ENCODE measurements at places on chromosomes 2 and 18.
A peak's percentile ranks its signal among the peaks of the same experiment; 100 is the strongest.

DNA sequence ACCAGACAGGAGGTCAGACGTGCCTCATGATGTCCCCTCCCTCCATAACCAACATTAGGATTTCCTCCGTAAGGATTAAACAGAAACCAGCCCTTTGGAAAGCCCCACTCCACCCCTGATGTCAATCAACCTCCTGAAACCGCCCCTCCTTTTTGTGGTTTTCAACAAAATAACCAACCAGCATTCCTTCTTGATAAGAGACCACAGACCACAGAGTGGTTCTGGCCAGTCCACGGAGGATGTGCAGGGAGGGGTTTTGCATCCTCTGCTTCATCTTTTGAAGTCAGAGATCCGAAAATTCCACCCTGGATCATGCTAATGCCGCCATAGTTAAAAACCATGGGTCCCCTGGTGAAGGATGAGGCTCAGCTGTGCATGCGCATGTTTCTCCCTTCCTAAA is 180.0 kb upstream of the CCDC150 start:
- DNase-seq = no peak

DNA sequence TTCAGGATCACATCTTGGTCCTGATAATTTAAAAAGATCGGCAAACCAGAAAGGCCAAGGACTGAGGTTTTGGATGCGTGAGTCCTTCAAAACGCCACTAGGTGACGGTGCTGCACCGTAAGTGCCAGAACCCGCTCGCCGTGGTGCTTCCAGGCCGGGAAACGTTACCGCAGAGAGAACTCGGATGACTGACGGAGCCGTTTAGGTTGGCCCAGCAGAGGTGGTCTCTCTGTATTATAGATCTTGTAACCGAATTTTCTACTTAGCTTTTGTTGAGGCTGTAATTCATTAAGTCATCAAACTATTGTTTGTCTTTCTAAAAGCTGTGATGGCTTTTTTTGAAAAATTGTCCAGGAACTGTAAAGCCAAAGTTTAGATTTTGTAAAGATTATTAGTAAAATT is 39.8 kb upstream of the ADCYAP1 start:
- DNase-seq = peak; percentile 80

GRCh38 chr2:214874694-214875093 is 65.2 kb upstream of the BARD1 start:
- DNase-seq = no peak

DNA sequence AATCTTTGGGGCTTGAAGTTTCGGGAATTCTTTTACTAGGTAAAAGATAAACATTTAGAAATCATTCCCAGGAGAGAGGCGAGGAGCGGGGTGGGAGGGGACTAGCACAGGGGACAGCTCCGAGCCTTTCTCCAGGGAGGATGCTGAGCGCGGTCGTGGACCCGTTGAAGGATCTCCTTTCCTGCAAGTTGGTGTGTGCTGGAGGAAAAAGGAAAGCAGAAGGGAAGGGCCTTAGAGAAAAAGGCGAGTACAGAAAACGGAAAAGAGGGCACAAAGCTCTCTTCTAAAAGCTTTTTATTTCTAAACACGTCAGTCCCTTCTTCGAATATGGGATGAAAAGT is 640 bp downstream of the SLC39A6 start:
- peak; percentile 44 for DNase-seq

- DNase-seq = no peak
Observed at GRCh38 chr2:220585241-220585640, 957.8 kb downstream of the SLC4A3 start.

DNA sequence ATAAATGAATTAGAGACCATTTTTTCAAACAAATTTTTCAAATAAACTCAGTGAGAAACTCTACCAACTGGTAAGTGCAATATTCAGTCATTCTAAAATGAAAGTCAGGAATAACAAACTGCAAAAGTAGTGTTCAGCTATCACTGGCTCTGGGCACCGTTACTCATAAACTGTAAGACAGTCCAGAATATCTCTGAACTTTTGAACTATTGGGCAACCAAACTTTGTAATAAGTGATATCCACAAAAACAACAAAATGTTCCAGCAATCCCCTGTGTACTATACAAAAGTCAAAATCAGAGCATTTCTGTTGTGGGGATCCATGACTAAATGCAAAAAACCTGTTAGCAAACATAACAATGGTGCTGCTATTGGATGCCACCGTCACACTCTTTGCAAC is 56.3 kb downstream of the SLC25A12 start:
- no peak for DNase-seq

DNA sequence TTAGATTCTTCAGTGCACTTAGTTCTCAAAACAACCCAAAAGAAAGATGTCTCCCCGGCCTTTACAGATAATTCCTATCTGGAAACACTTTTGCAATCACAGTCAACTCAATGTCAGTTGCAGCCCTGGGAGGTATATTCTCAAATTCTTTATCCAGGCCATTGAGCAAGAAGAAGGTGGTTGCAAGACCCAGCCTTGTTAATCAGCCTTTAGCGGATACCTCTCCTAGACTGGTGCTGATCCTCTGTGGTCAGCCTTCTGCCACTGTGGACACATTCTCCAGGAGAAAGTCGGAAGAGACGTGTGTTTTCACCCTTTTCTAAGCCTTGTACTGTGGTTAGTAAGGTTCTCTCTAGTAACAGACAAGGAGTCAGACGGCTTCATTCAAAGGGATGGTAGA is 7.8 kb upstream of the FZD7 start:
- DNase-seq = no peak

DNA sequence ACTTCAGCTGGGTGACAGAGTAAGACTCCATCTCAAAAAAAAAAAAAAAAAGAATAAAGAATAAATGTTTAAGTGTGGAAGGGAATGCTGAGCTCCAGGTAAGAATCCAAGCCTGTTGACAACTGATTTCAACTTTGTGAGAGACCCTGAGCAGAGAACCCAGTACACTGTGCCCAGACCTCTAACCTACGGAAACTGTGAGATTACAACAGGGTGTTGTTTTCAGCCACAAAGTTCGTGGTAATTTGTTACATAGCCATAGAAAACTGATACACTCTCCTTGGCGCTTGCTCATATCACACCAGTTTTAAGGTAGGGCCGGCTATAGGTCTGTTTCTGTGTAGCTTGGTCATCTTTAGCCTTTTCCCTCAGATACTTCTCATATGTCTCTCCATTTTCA is 98.4 kb upstream of the PAPOLG start:
- DNase-seq = no peak

- DNase-seq = no peak
Observed at GRCh38 chr2:100235098-100235497, 87.2 kb downstream of the LONRF2 start.

DNA sequence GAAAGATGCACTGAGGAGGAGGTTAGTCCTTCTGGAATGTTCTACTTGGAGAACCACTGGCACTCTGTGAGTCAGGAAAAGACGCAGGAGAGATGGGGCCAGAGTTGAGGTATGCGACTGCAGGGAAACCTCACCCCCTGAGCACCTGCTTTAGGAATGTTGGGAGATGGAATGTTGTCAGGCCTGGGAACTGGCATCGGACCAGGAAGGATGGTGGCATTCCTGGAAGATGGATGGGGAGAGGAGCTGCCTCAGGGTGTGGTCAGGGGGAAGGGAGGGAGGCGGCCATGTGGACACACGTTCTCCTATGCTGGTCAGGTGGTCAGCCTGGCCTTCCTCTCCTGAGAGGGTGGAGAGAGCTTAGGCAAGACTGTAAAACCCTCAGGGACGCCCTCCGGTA is 146.3 kb downstream of the CELF4 start:
- peak; percentile 9 for DNase-seq

DNA sequence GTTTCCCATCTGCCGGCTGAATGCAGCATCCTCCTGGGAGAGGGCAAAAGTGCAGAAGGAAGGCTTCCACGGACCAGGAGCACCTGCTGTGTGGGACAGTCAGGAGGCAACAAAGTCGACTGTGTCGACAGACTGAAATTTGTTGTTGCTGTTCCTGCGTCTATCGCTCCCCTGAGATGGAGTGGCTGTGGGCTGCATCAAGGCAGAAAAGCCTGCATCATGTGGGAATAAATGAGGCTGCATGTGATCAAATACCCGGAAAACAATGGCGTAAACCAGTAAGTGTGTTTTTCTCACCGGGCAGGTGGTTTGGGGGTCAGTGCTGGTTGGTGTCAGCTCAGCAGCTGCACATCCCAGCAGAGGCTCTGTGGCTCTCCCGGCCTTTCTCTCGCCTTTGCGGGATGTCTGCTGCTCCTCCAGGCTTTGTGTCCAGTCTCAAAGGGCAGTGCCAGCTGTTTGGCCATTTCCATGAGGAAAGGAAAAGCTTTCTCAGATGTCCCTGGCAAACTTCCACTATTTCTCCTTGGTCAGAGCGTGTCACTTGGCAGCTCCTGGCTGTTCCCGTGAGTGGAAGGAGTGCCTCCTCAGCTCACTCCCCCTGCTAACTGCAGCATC is 262.4 kb downstream of the NDUFA10 start:
- no peak for DNase-seq

DNA sequence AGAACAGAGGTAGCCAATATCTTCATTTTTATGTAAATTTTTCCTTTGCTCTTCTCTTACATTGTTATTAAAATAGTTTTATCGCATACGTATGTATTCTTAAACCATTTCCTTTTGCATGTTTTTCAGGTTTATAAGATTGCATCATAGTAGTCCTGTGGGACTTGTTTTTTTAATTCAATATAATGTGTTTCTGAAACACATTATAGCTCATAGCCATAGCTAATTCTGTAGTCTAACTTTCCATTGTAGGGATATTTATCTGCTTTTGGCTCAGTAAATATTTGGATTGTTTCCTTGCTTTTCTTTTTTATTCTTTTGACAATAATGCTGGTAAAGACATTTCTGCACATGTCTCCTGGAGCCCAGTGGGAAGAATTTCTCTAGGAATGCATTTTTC is 484.3 kb downstream of the PTPRM start:
- DNase-seq = peak; percentile 33

DNA sequence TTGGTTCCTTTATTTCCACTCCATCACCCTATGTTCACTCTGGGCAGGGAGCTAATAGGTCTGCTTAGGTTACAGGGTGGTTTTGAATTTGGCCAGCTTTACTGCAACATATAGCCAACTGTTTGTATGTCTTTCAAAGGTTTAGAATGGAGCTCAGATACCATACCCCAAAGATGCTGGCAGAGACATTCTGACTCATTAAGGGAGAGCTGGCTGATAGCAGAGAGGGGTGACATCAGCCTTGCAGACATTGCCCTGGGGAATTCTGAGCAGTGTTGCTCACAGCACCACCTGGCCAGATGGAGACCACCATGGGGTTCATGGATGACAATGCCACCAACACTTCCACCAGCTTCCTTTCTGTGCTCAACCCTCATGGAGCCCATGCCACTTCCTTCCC is 2.1 kb downstream of the PROKR1 start:
- peak; percentile 30 for DNase-seq

GRCh38 chr2:149355716-149356422 is 25.5 kb downstream of the LYPD6 start:
- DNase-seq = peak; percentile 7

GRCh38 chr2:219460424-219460926 is 25.8 kb downstream of the SPEG start:
- no peak for DNase-seq

GRCh38 chr2:146461068-146461467 is 1383.8 kb upstream of the ACVR2A start:
- DNase-seq = no peak

GRCh38 chr2:224173933-224174332 is 134.8 kb upstream of the SERPINE2 start:
- DNase-seq = no peak

DNA sequence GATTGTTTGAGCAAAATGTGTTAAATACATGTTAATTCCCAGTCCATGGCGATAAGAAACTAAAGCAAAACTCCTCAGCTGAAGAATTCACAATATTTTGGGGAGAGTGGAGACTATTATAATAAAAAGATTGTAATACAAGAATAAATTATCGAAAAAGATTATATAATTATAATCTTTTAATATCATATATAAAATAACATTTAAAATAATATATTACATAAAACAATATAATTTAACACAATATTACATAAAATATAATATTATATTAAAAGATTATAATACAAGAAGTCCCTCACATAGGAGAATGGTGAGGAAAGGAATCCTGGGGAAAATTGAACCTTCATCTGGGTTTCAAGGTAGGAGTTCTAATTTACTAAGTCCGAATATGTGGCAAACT is 33.1 kb downstream of the NETO1 start:
- DNase-seq = no peak

- no peak for DNase-seq
Observed at GRCh38 chr18:34483198-34483597, 226.9 kb upstream of the DTNA start.

DNA sequence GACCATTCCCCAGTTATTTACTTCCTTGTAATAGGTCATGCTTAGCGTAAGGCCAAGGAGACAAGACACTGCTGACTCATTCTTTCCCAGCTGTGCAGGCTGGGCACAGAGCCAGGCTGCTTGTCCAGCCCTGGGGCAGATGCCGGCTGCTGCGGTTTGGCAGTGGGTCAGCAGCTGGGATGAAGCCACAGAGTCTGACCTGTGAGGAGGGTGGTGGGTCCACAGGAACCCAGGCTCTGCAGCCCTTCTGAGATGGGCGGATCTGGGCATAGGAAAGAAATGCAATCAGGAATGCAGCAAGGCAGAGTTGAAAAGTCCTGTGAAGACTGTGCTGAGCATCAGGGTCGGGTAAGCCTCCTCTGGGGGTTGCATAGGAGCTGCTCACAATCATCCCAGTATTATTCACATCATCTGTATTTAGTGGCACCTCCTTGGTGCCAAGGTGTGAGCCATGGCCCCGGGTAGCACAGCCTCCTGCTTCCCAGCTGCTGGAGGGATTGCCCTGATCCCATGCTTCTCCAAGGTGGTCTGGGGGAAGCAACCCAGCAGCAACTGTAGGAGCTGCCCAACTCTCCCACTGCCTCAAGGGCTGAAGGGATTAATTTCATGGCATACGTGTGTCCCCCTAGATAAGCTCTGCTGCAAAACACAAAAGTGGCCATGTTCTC is 139.0 kb downstream of the DDX1 start:
- DNase-seq = peak; percentile 85

DNA sequence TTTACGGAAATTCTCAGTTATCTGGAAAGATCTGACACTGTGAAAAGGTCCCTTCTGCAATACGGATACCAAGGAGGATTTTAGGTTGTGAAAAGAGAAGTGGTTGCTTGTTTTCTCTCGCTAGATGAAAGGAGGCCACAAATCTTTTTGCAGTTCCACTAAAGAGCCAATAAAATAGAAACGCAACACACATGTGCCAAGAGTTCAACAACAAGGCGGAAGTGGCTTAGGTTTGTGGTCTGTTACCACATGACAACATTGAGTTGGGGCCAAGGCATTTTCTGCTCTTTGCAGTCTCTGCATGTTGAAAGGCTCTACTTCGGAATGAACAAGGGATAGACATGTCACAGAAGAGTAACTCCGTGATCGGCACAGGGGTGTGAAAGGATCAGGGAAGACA is 115.7 kb upstream of the OSR1 start:
- peak; percentile 51 for DNase-seq

DNA sequence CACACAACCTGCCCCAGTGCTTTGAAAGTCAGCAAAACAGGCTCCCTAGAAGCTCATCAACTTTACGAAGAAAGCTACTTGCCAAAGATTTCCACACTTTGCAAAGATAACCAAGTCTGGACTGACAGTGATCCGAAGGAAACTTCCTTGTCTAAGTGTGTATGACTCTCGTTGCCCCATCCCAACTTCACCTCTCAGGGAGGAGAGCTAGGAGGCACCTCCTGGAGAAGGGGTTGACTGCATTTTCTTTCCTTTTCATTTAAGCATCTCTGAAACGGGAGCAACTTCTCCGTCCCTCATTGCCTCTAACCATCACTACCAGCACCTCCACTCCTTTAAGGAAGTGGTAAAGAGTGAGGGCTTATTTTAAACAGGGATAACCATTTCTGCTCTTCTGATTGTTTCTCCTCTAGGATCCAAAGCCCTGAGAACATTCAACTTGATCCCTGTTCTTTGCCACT is 7.0 kb downstream of the ZEB2 start:
- DNase-seq = no peak

GRCh38 chr2:8121826-8122513 is 559.9 kb upstream of the ID2 start:
- no peak for DNase-seq

Data from epithelial cell of esophagus (primary cell).